ENCODE measurements at places on chromosomes 16 and 17.

DNA sequence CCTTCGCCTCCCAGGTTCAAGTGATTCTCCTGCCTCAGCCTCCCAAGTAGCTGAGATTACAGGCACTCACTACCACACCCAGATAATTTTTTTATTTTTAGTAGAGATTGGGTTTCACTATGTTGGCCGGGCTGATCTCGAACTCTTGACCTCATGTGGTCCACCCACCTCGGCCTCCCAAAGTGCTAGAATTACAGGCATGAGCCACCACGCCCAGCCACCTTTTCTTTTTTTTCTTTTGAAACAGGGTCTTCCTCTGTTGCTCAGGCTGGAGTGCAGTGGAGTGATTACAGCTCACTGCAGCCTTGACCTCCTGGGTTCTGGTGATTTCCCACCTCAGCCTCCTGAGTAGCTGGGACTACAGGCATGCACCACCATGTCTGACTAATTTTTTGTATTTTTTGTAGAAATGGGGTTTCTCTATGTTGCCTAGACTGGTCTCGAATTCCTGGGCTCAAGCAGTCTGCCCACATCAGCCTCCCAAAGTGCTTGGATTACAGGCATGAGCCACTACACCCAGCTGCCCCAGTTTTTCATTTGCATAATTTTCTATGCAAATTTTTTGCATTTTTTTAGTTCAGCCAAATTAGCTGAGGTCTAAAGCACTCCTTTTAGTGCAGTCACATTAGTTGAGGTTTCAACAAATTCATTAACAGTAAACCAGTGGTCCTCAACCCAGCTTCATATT is 11.3 kb downstream of the WWP2 start:
- DNase-seq = no peak

GRCh38 chr16:17078931-17079631 is 391.7 kb downstream of the XYLT1 start:
- DNase-seq = no peak

GRCh38 chr16:4515611-4516233 is 22.9 kb downstream of the CDIP1 start:
- DNase-seq = no peak

DNA sequence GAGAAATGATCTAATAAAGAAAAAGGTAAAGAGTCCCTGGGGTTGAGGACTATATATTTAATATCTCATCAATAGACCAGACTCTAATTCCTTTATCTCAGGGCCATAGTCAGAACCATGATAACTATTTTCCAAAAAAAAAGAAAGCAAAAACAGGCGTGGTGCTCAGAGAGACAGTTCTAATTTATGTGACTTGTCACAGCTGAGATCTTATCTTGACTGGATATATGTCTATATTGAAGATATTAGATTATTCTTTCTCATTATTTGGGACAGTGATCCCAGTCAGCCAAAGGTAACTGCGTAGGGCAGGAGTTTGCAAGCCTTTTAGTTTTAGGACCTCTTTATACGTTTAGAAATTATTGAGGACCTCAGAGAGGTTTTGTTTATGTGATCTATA is 52.4 kb downstream of the ITFG1 start:
- DNase-seq = no peak

DNA sequence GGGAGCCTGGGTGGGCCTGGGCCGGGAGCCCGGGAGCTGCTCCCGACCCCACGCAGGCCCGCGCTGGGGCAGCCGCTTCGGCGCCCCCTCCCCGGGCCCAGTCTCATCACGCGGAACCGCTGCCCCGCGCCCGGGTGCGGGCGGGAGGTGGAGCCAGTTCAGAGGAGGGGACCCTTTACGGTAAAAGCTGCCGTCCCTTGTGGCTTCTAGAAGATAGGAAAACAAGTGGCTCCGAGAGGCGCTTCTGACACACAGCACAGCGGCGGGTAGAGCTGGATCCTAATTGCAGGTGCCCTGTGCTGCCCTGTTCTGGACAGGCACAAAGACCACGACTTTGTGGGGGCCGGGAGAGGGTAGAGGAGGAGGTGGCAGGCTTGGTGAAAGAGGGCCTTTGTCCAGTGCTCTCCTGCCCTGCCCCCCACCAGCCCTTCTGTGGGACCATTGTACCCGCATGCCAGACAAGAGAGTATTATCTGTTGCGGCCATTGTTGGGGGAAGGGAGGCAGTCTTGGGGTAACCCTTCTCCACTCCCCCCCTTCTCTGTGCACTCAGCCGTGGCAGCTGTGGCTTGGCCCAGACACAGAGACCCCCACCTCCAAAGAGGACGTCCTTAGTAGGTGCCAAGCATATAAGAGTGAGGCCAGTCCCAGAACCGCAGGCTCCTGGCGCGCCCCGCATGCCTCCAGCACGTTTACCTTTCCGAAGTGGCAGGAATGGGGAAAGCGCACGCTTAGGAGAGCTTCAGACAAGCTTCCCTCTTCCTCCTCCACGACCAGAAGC is 736 bp downstream of the CNP start:
- peak; percentile 7 for DNase-seq

DNA sequence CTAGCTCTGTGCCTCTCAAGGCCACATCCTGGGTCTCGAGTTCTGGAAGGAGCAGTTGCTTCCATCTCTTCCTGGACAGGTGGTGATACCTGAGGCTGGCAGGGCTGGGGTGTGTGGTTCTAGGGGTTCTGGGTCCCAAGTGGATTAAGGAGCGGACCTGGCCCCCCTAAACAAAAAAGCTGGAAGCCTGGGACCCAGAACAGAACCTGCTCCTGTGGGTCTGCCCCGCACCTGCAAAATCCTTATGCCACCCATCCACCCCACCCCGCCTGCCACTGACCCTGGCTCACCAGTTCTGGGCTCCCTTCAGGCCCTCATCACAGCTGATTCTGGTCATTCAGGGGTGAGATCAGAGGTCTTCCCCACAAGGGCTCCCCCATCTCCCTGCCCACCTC is 44.8 kb downstream of the ADCY7 start:
- no peak for DNase-seq

GRCh38 chr17:38958756-38959155 is 8.4 kb downstream of the FBXO47 start:
- DNase-seq = peak; percentile 87

DNA sequence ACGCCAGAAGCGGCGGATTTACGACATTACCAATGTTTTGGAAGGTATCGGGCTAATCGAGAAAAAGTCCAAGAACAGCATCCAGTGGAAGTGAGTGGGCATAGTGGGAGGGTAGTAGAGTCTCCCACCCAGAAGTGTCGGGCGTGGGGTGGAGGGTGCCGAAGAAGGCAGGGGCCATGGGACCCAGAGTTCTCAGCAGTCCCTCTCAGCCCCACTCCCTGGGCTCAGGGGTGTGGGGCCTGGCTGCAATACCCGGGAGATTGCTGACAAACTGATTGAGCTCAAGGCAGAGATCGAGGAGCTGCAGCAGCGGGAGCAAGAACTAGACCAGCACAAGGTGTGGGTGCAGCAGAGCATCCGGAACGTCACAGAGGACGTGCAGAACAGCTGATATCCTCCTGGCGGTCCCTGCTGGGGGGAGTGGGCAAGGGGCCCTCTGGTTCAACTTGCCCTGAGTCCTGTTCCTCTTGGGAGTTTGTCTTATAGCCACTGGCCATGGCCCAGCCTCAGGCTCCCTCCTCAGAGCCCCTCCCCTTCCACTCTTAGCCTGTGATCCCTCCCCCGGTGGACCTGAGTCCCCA is 916 bp downstream of the E2F4 start:
- no peak for DNase-seq

GRCh38 chr17:27635275-27635823 is 4.4 kb downstream of the LGALS9 start:
- DNase-seq = no peak

DNA sequence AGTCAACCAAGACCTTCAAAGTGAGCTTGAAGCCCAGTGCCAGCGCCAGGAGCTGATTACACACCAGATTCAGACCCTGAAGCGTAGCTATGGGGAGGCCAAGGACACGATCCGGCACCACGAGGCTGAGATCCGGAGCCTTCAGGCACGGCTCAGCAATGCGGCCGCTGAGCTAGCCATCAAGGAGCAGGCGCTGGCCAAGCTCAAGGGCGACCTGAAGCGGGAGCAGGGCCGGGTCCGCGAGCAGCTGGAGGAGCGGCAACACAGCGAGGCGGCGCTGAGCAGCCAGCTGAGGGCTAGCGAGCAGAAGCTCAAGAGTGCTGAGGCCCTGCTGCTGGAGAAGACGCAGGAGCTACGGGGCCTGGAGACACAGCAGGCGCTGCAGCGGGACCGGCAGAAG is 42.0 kb downstream of the PLD6 start:
- DNase-seq = no peak

DNA sequence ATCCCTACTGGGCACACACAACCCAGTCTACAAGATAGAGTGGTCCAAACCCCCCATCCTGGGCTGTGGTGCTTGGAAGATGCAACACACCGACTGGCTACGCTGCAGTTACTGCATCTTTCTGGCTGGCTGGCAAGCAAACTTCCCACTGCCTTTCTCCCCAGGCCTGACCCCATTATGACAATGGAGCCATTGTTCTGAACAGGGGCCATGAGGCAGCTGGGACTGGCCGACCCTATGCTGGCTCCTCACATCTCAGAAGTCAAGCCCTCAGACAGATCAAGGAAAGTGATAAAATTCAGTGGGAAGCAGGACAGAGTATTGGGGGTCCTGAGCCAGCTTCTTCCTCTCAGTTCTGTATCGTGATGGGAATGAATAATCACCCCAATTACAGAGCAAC is 364.1 kb upstream of the ASIC2 start:
- no peak for DNase-seq

GRCh38 chr16:57964157-57964700 is 6.7 kb downstream of the CNGB1 start:
- DNase-seq = no peak

DNA sequence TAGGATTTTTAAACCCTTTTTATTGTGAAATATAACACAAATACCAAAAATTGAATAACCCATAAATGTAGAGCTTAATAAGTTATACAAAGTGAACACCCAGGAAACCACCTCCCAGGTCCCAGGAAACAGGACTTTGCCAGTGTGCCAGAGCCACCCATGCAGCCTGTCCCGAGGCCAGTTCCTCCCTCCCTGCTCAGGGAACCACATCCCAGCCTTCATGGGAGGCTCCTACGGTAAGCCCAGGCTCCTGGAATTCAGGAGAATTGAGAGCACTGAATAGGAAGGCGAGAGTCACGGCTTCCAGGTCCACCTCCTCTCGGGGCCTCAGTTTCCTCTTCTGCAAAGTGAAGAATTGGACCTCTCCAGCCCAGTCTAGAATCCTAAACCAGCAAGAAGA is 178.2 kb downstream of the TMEM132E start:
- no peak for DNase-seq

DNA sequence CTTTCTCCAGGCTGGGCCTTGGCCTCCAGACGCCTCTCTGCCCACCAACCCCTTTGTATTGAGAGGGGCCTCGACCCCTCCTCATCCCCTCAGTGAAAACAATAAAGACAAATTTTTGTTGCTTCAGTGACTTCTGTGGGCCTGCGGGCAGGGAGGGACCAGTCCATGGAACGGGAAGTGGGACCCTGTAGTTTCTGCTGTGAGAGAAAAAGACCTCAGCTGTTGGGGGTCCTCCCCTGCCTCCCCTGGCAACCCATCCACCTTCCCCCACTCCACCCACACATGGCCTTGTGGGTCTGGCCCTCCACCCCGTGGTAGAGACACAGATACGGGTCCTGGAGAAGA is 3.5 kb downstream of the PPY start:
- no peak for DNase-seq

GRCh38 chr16:68644715-68645493 is at the start of gene CDH3:
CDH3 (plus strand) TSS chr16:68645310; CDS start chr16:68645380, 70 bp downstream.
- no peak for DNase-seq

GRCh38 chr17:69796078-69796477 is 278.9 kb upstream of the KCNJ16 start:
- no peak for DNase-seq

DNA sequence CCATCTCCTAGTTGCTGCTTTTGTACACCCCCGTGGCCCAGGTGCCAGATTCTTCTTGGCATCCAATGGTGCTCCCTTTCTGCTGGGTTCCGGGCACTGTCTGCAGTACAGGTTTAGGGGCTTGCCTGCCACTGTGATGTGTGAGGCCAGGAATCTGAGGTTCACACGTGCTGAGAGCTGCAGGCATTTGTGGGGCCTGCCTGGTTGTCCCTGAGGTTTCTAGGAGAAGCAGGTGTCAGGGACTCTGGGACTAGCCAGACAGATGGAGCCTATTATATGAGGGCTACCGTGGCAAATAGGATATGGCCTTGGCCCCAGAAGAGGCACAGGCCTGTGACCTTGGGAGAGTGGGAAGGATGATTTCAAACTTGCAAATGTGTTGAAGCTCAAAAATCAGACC is 29.3 kb downstream of the NDEL1 start:
- no peak for DNase-seq

- no peak for DNase-seq
Observed at GRCh38 chr16:14303639-14304394, 232.7 kb downstream of the MRTFB start.

DNA sequence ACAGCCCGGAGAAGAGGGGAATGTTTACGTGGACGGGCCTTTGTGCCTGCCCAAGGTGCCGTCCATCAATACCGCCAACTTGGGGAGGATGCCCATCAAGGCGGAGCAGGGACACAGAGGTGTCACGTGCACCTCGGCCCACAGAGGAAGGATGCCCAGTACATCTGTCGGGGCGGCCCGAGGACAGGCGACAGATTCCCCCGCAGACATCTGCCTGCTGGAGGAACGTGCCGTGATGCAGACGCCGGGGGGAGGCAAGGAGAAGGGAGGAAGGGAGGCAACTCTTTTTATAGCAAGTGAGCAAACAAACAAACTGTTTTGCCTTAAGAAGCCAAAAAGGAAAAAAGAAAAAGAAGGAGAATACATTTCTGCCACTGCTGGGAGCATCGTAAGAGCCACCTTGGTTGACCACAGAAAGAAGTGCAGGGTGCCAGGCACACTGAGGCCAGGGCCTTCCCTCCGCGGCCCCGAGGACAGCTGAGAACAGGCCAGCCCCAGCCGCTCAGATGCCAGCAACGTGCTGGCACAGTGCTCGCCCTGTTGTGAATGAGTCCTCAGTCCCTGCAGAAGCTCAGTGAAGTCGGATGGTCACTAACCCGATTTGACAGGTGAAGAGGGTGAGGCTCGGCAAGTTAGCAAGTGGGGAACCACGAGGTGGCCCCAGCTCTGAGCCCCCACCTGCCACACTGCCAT is 146.4 kb downstream of the RBFOX3 start:
- no peak for DNase-seq

GRCh38 chr17:78599419-78599818 is 22.2 kb upstream of the DNAH17 start:
- peak; percentile 67 for DNase-seq
